ENCODE measurements at places on chromosomes 3 and 15.

GRCh38 chr15:69797051-69797595 is 300.6 kb downstream of the TLE3 start:
- DNase-seq: no peak

DNA sequence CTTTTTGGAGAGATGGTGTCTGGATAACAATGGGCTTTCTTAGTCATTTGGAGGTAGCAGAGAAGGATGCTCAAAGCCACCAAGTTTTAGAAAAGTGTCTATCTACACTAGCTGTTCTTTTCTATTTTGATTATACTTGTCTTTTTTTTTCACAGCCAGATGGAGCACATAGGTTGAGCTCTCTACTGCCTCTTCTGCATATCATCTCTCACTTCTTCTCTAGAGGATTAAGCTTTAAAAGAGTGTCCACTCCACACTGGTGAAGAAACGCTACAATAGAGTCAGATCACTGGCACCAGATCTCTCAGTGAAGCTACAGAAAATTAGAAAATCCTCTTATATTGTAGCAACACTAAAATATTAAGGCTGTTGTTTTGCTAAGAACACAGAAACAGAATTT is 145.3 kb upstream of the MBNL1 start:
- no peak for DNase-seq

DNA sequence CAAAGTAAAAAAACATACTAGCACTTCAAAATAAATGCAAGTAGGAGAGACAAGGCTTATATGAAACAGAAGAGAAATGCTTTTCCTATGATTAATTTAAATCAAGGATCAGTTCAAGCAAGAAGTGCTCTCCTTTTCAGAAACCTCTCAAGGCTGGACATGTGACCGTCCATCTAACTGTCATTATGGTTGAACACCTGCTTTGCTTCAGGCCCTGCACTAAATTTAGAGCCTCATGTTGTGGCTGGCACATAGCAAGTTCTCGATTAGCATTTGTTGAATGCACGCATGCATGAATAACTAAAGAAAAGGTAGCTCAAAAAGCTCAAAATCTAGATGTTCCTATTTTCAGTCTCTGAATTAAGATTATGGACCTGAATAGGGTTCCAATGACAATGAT is 82.0 kb downstream of the SV2B start:
- no peak for DNase-seq

DNA sequence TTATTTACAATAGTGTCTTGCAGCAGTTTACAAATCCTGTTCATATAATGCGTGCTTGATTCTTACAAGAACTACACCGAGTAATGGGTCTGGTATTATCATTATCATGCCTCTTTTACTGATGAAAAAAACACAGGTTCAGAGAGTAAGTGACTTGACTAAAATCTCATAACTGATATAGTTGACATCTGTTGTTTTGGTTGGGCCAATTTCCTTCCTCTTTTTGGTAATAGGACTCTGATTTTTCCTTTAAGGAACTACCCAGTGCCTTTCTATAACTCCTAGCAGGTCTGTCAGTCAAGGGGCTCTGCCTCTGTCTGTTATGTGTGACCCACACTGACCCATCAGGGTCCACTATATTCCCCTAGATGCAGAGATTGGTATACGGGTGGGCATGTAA is 14.6 kb upstream of the BLOC1S6 start:
- no peak for DNase-seq

GRCh38 chr15:68433551-68433950 is 1.6 kb upstream of the ITGA11 start:
- no peak for DNase-seq

GRCh38 chr3:151460774-151461450 is at the start of gene IGSF10:
Gene IGSF10 (minus strand): TSS chr3:151461061. CDS start chr3:151458709, 2,352 bp downstream.
- no peak for DNase-seq

- DNase-seq: no peak
Measured at GRCh38 chr15:47857776-47858167, 140.5 kb downstream of the SEMA6D start.

DNA sequence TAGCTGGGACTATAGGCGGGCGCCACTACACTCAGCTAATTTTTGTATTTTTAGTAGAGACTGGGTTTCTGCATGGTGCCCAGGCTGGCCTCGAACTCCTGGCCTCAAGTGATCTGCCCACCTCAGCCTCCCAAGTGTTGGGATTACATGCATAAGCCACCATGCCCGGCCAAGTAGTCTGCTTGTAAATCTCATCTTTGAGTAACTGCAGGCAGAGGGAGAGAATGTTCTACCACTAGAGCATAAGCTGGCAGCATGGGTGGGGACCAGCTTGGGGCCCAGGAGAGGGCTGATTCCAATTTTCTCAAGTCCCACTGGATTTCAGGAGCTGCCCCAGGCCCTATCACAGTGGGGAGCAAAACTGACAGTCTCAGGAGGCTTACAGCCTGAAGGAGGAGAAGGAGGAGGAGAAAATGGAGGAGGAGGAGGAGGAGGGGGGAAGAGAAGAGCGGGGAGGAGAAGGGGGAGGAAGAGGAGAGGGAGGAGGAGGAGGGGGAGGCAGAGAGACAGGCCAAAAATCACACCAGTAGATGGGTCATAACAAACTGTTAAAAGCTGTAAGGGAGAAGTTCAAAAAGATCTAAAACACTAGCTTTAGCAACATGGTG is 229.1 kb upstream of the IGF1R start:
- no peak for DNase-seq

- DNase-seq: no peak
Measured at GRCh38 chr15:35559683-35560082, 13.7 kb upstream of the DPH6 start.
